Astrocyte of the hippocampus (primary cell): ENCODE measurements at places on chromosomes 7 and 10.
A peak's percentile ranks its signal among the peaks of the same experiment; 100 is the strongest.

DNA sequence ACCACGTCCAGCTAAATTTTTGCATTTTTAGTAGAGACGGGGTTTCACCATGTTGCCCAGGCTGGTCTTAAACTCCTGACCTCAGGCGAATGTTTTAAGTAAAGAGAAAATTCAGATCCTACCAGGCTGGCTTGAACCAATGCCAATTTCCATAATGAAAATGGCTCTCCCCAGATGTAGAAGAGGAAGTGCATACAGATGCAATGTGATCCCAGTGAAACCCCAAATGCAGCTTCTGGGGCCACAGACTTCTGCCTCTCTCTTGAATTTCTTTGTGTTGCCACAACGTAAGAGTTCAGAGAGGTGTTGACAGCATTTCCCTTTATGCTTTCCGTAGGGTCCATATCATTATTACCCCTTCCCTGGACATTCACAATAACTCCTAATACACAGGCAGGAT lies 29.6 kb upstream of the GOT1 start:
- no peak for DNase-seq

- peak; percentile 6 for DNase-seq
Observed at GRCh38 chr10:112507988-112508387, 61.0 kb downstream of the VTI1A start.

DNA sequence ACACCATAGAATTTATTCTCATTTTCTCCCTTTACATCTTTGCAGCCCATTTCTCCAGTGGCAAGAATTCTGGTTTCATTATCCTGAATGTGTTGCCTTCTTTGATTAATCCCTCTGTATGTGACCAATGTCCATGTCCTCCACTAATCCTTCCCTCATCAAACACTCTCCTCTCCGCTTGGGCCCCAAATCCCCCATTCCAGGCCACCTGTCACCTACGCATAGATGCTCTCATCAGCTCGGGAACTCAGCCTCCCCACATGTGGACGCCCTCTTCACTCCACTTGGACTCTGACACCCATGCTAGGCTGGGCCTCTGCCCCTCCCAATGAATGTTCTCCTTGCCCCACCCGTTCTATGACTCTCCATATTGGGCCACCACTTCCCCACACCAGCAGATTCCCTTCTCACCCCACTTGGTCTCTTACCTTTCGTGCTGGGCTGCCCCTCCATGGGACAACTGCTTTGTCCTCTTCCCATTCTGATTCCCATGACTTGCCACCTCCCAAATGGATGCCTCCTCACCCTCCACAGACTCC lies 18.7 kb upstream of the RBM20 start:
- DNase-seq = no peak

- no peak for DNase-seq
Observed at GRCh38 chr10:108787932-108788331, 1135.4 kb downstream of the XPNPEP1 start.

GRCh38 chr7:30572212-30572841 lies 22.4 kb upstream of the GARS1 start:
- no peak for DNase-seq

- DNase-seq = no peak
Observed at GRCh38 chr7:104137511-104137910, 70.3 kb downstream of the ORC5 start.

DNA sequence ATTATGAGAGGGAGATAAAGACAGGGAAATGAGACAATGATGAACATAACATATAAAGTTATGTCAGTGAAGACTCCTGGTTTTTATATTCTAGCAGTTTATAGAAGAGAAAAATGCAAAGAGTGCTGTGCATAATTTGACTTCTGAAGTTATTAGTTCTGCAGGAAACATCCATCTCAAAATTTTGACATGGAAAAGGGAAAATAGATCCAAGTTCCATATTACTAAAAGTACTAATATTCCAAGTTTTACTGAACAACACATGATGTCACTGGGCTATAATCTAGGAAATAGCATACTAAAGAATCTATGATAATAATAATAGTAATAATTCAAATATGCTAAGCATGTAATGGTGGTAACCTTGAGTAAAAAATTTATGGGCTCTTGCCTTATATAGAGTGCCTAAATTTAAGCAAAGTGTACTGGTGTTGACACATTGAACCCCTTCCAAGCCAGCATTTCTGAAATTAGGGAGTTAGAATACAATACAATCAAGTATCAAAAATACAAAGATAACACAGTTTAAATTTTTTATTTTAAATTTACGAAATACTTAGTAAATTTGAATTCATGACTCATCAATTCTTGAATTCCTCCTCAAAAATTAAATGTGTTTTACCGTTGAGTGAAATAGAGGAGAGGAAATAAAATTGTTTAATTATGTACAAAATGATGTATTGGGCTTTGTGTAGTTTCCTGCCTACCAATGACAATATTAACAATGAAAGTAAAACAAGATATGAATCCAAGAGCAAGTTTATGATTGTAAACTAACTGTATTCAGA lies 102.8 kb upstream of the KCND2 start:
- no peak for DNase-seq

DNA sequence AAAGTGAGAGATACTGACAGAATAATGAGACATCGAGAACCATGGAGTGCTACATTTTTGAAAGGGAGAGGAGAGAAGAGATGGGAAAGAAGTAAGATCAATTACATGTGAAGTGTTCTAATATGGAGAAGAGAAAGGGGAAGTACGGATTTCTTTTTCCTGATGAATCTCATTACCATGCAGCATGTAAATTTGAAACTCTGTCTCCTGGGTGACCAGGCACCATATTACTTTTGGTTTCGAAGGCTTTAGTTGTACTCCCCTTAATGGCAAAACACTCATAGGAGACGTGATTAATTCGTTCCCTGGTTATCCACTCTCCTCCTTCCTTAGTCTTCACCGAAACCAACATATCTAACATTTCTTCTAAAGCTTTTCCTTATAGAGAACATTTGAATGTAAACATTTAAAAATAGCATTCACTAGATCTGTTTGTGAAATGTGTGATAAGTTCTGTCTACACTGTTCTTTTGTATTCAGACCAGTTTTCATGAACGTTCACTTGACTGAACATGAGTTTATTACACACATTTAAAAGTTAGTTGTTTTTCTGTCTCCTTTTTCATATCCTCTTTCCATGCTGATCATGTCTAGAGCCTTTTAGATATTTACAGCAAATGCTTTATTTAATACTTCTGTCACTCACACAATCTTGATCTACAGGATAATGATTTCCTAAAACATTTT lies 80.2 kb upstream of the MSRB2 start:
- DNase-seq = no peak

DNA sequence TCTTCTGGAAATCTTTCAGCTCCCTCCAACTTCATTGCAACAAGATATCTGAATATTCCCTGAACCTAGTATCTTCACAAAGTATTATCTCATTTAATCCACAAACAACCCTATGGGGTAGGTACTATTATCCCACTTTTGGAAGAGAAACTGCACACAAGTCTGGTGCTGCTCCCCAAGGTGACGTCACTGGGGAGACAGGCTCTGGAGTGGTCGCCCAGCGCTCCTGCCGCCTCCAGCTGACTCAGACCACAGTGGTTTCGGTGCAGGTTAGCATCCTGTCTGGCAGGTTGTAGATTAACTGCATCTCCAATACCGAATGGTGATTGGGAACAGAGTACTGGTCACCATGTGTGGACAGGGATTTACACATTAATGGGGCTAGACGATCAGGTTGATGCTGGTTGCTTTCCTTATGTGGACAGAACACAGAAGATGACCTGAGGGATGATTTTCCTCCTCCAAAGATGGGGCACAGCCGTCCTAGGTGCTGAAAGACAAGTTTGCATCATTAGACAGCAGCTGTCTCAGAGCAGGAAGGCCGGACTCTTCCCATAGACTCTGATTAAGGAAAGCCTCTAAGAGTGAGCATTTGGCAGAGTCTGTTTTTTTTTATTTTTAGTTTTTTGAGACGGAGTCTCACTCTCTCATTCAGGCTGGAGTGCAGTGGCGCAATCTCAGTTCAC lies 128.6 kb downstream of the TRRAP start:
- no peak for DNase-seq

- DNase-seq = no peak
Observed at GRCh38 chr7:128741491-128741890, 2.3 kb downstream of the CALU start.

GRCh38 chr7:18896343-18896975 lies 221.0 kb downstream of the TWIST1 start:
- DNase-seq = peak; percentile 33

- DNase-seq = no peak
Observed at GRCh38 chr10:117432866-117433265, 57.6 kb upstream of the PDZD8 start.

- DNase-seq = peak; percentile 39
Observed at GRCh38 chr7:151851145-151851751, 25.7 kb downstream of the PRKAG2 start.

- DNase-seq = no peak
Observed at GRCh38 chr10:133185916-133186315, 25.9 kb downstream of the KNDC1 start.
